Stimulated activated CD4-positive, alpha-beta T cell treated with anti-CD3 and anti-CD28 coated beads, Interleukin-12 subunit alpha, Interleukin-12 subunit beta, amount 100 ng/mL, for 24 hours (primary cell): ENCODE measurements at places on chromosomes 1 and 21.

DNA sequence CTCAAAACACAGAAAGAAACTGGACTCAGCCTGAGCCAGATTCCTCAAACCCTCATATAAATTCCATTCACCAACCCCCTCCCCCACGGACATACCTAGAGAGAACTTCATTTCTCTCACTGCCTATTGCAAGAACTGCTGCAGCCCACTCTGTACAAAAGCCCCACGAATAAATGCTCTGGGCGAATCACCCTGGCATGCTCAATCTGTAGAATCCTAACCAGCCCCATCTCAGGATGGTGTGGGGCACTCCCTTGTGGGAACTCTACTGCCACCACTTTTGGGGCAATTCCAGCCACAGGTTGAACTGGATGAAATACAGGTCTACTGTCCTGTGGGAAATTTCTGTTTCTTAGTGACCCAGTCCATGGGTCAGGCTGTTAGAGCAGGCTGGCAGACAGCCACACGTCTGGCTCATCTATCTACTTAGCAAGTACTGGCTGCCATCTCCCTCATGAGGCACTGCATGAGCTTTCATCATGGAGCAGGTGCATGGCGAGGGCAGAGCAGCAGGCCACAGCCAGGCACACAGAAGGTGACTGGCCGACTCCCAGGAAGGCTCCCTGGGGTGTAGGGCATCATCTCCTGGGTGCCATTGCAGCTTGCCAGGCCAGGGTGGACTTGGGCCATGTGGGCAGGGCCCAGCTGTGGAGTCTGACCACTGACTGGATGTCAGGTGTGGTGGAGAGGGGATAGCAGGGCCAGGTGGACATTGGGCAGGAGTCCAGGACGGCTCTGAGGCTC lies 1.6 kb upstream of the C1orf35 start:
- DNase-seq: no peak

GRCh38 chr1:26889551-26890466 lies at the start of gene GPN2:
Gene GPN2, minus strand, starts transcription at chr1:26890283. Its CDS starts 187 bp downstream, at chr1:26890096.
- peak; percentile 72 for DNase-seq

GRCh38 chr1:117752661-117753060 lies 146.8 kb downstream of the TENT5C start:
- DNase-seq: no peak

- DNase-seq: no peak
These were observed 50.8 kb downstream of the HS2ST1 start for GRCh38 chr1:86965012-86965826.

GRCh38 chr1:86538775-86539174 lies 8.1 kb upstream of the CLCA4 start:
- no peak for DNase-seq

DNA sequence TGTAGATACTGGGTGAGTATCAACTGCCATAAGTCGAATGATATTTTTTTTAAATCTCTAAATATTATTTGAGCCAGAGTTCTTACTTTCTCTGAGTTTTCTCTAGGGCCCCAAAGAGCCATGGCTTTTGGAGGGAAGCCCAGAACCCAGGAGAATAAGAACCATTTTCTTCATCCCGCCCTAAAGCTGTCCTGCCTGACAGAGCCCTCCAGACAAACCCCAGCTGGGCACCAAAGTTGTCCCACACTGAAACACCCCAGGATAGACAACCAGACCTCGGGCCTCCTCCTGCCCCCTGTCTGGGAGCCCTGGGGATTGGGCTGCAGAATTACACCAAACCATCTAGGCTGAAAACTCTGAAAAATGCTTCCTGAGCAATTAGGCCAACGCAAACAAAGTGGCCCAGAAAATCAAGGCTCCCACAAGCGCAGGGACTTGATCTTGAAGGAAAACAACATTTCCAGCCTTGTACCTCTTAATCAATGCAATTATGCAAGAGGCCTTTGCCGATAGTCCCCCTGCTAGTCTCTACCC lies 113.1 kb downstream of the RRAGC start:
- no peak for DNase-seq

GRCh38 chr1:234969011-234969441 lies 159.6 kb downstream of the TOMM20 start:
- DNase-seq: no peak

GRCh38 chr1:4702464-4702863 lies 48.1 kb downstream of the AJAP1 start:
- no peak for DNase-seq

- DNase-seq: no peak
These were observed 832.3 kb downstream of the LTN1 start for GRCh38 chr21:28160378-28160777.

DNA sequence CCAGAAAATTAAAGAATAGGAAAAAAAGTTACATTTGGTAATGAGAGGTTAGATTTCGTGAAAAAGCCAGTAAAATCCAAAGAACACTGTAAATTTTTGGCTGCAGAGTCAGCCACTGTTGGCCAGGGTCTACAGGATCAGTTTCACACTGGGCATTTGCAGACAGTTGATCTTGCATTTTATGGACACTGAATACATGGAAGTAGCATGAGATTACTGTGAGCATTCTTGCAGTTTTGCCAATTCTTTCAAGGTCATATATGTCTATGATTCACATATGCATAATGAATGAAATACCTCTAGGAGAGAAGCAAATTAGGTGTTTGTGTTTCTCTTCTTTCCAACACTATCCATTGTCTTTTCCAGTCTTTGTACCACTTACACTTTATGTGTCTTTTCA lies 200.8 kb upstream of the DPYD start:
- DNase-seq: no peak

DNA sequence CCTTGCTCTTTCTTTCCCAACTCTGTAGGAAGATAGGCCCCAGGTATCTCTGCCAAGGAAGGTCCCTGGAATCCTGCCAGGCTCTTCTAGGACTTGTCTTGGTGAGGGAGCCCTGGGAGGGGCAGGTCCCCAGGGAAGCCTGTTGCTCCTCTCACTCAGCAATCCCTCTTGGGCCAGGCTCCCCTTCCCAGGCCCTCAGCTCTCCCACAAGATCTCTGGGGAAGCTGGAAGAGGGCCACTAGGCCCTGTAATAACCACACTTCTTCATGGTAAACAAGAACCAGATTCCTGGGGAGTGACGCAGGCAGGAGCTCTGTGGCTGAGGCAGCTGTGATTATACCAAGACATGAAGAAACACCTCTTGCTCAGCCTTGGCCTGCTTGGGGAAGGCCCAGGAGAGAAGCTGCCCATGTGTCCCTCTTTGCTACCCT lies 9.9 kb upstream of the MAPKAPK2 start:
- no peak for DNase-seq

GRCh38 chr1:27891196-27891889 lies 19.0 kb downstream of the THEMIS2 start:
- DNase-seq: no peak

- no peak for DNase-seq
These were observed 372.8 kb downstream of the NPHP4 start for GRCh38 chr1:5619469-5619868.

- no peak for DNase-seq
These were observed 6.9 kb downstream of the MAPKAPK2 start for GRCh38 chr1:206691604-206692003.

- DNase-seq: no peak
These were observed 40.2 kb downstream of the APP start for GRCh38 chr21:26130249-26130881.

GRCh38 chr1:204357551-204358490 lies 1.9 kb downstream of the PLEKHA6 start:
- no peak for DNase-seq

- DNase-seq: no peak
These were observed 167.7 kb downstream of the PLPP3 start for GRCh38 chr1:56411484-56412180.

GRCh38 chr1:48341221-48341620 lies 118.7 kb downstream of the SLC5A9 start:
- DNase-seq: no peak

DNA sequence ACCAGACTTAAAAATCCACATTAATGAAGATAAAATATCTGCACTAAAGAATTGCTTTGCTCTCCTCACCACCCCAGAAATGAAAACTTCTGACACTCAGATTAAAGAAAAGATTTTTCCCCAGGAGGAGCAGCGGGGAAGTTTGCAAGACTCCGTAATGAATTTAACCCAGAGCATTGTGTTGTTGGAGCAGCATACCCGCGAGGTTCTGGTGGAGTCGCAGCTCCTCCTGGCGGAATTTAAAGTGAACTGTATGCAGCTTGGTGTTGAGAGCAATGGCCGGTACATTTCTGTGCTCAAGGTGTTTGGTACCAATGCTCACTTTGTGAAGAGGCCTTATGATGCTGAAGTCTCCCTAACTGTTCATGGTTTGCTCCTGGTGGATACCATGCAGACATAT lies 46.4 kb downstream of the VPS13D start:
- no peak for DNase-seq

GRCh38 chr1:12202190-12202497 lies 27.7 kb upstream of the VPS13D start:
- no peak for DNase-seq

DNA sequence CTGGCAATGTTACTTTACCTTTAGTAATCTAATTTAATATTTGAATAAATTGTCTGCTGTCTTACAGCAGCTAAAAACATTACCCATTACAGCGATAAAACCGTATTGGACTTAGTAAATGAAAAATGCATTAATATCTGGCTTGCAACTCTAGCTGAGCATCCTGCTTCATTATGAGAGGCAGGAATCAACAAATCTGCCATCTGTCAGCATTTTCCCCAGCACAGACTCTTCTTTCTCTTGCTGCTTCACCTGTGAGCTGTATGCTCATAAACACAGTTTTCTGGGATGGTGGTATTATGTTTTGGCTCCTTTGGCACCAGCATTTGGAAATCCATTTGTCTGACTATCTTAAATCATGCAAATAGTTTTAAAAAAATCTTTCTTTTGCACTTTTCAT lies 487.1 kb downstream of the KCNT2 start:
- DNase-seq: no peak

GRCh38 chr1:94357661-94358060 lies 60.5 kb upstream of the ABCD3 start:
- DNase-seq: no peak
